Hematopoietic multipotent progenitor cell treated with erythropoietin and hydrocortisone succinate and interleukin-3 and kit ligand, for 4 days (in vitro differentiated cells): ENCODE measurements at places on chromosomes 1 and 21.
A peak's percentile ranks its signal among the peaks of the same experiment; 100 is the strongest.

DNA sequence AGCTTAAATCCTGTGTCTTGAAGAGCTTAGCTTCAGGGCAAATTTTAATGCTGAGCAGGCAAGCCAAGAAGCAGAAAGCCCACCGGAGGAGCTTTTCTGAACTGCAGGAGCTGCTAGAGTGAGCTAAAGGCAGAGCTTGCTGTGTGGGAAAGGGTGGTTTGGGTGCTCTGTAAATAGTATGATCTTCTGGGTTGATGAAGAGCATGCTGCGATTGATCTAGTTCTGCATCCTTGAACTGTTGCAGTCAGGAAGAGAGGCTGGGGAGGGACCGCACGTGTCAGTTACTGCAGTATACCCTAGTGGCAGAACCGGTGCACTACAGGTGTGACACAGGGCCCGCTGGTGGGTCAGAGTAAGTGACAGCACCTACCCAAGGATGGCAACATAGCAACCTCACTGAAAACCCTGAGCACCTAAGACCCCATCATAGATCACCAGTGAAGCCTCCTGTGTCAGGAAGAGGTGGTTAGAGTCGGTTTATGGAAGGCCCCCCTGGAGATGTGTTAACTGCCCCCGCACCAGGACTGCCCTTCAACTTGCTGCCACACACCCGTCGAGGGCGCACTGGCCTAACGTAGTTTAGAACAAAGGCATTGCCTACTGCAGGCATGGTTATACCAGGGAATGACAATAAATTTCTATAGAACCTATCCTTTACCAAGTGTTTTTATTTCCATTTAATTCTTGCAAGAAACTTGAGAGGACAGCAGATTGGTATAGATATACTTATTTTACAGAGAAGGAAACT lies 146.0 kb upstream of the KIAA0040 start:
- DNase-seq, result peak; percentile 66

DNA sequence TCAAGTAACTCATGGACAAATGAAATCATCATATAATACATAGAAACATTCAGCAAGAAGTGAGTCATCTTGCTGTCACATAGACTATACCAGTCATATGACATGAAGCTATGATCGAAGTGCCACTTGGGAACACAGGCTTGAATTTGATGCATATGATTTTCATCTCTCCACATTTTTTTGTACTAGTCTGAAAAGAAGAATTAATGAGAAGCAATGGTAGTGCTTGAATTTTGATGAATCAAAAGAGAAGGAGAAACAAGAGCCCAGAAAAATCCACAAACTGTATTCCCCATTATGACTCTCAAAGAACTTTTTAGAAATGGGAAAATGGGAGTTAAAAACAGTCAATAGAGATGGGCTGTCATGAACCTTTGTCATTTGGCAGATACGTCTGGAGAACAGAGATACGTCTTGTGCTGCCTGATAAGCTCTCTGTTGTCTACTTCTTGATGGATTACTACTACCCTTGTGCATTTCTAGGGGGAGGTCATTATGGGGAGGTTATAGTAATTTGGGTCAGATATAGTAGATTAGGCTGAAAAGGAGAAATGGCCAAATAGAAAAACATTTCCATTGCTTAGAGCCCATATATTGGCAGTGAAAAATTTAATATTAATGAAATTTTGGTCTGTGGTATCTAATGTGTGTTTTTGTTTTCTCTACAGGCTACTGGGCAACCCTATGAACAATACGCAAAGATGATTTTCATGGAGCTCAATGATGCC lies 8.0 kb upstream of the LEPR start:
- peak; percentile 90 for DNase-seq

GRCh38 chr1:147699686-147700041 lies 29.3 kb upstream of the ACP6 start:
- DNase-seq, result no peak

DNA sequence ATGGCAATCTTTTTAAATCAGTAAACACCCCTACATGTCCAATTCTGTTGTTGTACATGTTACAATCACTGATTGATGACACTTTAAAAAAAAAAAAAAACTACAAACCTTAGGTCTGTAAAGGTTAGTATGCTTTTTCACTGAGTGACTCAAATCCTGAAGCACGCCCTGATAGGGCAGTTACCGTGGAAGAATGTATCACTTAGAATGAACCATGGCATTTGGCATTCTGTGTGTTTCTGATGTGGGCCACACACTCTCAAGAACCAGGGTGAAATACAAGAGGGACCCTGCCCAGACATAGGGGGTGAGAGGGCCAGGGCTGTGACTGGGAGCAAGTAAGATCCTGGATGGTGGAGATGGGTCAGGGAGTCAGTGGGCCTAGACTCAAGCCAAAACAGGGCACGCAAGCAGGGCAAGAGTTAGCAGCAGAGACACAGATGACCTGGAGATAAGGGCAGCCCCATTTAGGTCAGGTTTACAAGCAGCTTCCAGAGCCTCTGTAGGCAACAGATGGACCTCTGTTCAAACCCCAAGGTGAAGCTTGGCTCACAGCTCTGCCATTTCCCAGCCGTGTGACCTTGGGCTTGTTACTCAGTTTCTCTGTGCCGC lies 47.6 kb upstream of the DMRTB1 start:
- no peak for DNase-seq

DNA sequence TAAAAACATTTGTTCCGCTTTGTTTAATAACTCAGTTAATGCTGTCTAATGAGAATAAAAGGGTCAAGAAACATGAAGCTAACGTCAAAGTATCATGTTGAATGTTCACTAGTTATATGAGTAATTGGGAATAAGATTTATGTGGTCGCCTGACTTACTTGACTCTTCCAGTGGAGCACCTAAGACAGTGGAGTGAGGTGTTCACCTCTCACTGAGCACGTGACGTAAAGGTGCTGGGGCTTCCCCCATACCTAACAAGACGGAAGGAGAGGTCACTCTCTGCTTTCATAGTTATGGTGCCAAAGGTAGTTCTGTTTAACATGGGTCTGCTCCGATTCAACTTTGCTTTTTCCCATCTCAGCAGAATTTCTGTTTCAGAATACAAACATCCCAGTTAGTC lies 686 bp downstream of the KMO start:
- no peak for DNase-seq

DNA sequence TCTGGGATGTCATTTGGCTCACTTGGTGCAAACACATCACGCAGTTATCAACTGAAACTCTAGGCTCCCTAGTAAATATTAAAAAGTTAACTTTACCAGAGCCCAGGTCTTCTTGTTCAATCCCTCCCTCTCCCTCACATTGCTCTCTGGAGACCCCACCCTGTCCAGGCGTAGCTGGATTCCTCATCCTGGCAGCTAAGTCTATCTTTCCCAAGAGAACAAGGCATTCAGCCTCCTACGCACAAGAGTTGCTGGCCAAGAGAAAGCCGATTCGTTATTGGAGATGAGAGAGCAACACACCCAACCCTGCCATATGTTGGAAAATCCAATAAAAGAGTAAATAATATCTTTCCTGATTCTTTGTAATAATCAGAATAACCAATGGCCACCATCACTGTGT lies 117.9 kb downstream of the SLC30A10 start:
- DNase-seq, result no peak

GRCh38 chr21:31213787-31214186 lies 130.3 kb downstream of the TIAM1 start:
- DNase-seq, result peak; percentile 24

GRCh38 chr1:109089242-109090015 lies 1.1 kb upstream of the TMEM167B start:
- DNase-seq, result peak; percentile 68

DNA sequence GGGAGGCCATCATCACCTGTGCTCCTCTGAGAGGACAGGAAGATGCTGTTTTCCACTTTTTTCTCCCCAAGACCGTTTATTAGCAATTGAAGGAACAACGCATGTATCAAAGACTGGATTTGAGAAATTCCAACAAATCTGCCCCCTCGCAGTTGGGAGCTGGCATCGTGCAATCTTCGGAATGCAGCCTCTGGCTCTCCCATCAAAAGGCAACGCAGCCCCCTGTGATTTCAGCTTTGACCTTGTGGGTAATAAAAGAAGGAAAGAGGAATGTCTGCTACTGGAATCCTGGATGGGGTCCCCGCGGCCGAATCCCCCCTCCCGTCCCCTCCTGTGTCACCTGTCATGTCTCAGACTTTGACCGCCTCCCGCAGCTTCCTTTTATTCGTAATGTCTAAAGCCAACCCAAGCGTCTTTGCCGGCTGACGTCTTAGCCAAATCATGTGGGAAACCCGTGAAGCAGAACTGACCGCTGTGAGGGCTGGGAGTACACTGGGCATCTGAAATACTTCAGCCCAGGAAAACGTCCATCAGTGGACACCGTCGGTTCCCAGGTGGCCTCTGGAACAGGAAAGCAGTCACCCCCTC lies 101.5 kb downstream of the WDR4 start:
- no peak for DNase-seq

- no peak for DNase-seq
These were observed 2.3 kb upstream of the SF3B4 start for GRCh38 chr1:149929856-149930255.

- no peak for DNase-seq
These were observed 37.2 kb downstream of the EPHA2 start for GRCh38 chr1:16118706-16119105.

GRCh38 chr1:243841507-243841906 lies 8.5 kb downstream of the AKT3 start:
- no peak for DNase-seq

DNA sequence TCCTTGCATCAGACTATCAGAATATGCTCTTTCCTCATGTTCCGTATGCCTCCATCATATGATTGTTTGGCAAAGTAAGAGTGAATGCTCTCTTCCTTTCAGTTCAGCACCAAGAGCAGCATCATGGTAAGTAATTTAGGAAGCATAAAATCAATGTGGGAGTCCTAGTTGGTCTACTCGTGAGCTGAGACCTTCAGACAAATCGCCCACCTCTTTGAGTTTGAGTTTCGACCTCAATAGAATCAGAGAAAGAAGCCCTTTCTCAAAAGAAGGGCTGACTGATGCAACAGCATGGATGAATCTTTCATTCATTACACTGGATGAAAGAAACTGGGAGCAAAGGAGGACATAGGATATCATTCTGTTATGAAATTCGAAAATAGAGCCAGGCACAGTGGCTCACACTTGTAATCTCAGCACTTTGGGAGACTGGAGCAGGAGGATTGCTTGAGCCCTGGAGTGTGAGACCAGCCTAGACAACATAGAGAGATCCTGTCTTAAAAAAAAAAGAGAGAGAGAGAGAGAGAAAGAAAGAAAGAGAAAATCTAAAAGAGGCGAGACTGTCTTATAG lies 112.5 kb downstream of the ZC3H11B start:
- no peak for DNase-seq

DNA sequence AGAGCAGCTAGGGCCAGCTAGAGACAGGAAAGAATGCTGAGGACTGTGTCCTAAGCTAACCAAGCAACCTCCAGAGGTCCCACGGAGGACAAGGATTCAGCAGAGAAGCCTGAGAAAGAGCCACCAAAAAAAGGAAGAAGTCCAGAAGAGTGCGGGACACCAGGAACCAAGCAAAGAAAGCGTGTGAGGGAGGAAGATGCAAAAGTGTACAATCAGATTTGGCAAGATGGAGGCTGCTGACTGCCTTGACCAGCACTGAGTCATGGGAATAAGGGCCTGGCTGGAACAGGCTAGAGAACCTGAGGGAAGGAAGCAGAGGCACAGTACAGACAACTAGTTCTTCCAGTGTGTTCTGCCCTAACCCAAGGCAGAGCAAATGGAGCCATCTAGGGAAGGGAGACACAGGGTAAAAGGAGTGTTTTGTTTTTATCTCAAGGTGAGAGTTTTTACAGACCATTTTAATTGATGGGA lies 18.5 kb downstream of the TP53BP2 start:
- DNase-seq, result no peak
